ENCODE measurements at places on chromosomes 2 and 18.

DNA sequence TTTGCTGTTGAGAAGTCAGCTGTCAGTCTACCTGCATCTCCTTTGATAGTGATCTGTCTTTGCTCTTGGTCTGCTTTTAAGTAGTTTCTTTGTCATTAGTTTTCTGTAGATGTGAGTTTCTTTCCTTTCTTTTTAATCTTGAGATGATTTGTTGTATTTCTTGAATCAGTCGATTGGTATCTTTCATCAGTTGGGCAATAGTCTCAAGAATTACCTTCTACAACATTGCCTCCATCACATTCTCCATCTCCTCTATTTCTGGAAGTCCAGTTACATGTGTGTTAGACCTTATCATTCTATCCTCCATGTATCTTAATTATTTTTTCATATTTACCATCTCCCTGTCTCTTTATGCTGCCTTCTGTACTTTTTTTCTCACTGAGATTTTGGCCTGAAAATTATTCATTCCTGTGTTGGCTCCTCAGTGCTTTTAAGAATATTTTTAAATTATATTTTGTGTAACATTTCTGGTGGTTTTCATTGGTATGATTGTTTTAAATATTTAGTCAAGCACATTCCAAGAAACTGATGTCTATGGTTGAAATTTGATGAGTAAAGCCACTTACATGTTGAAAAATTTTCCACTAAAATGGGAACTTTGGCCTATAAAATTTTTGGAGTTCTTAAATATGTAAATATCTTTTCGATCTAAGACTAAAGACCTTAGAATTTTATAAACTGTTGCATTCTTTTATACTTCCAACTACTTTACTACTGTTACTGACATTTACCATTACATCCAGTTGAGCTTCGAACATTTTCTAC, 239.5 kb upstream of the MGAT5 start:
- ATAC-seq = no peak

DNA sequence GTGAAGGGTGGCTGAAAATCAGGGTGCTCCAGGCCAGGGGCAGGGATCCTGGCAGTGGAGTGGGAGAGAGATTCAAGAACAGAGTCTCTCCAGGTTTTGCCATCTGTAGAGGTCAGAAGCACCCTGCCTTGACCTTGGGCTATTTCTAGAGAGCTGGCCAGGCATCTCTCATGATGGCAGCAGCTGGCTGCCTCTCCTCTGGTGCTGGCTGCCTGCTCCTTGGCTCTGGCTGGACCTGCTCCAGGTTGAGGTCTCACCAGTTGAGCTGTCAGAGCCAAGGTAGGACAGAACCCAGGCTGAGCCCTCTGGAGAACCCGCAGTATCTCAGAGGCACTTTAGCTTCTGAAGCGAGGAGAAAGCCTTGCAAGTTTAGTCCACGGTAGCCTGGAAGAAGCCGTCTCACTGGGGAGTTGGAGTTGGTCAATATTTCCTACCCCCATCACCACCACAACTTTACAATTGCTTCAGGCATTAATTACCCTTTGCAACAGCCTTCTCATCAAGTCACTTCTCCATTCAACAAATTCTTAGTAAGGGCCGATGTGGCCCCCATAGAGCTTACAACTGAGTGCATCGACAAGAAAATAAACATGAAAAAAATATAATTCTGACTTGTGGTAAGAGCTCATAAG, 25.6 kb downstream of the GNLY start:
- ATAC-seq = no peak

- ATAC-seq = no peak
Observed at GRCh38 chr2:47217277-47217676, 62.2 kb upstream of the STPG4 start.

DNA sequence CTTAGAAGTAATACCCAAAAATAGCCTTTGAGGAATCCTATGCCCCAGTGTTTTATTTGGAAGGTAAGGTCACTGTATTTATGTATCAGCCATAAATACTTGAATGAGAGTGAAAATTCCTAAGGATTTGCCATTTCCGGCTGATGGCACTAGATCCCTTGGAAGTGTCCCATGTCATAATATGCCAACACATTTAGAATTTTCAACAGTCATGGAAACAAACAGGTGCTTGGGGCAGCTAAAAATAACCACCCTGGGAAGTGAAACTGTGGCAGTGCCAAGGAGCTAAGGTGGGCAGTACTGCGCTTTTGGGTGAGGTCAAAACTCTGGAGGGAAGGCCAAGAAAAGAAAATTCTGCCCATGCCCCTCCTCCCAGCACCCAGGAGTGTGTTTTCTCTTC, 80.2 kb downstream of the TCF7L1 start:
- no peak for ATAC-seq

DNA sequence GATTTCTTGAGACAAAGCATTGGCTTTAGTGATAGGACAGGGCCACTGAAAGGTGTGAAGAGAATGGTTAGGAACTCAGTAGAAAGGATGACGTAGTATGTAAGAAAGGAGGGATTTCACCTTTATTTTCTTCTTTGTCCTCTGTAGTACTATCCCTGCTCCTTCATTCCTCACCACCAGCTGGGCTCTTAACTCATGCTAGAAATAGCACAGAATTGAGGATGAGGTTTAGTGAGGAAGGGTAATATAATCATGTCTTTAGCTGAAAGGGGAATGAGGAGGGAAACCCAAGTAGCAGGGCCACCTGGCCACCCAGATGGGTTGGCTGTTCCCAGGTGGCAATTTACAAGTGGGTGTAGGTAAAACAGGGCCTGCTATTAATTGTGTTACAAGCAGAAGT, 15.2 kb downstream of the ACVR2A start:
- no peak for ATAC-seq

GRCh38 chr2:120516679-120517314, 170.9 kb downstream of the INHBB start:
- no peak for ATAC-seq

DNA sequence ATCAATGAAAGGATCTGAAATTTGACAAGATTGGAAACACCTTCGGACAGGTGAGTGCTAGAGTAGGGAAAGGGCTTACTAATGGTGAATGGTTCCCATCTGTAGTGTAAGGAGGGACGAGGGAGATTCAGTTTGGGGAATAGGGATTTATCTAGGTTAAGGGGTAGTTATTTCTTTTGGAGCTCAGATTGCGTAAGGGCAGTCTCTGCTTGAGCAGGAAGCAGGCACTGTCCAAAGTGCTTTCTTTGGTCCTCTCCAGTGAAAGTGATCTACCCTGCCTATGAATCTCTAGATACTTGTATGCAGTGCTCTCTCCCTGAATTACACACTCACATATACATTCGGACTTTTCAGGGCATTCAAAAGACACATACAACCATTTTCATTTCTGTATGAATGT, 272.9 kb upstream of the FIGN start:
- ATAC-seq = no peak

DNA sequence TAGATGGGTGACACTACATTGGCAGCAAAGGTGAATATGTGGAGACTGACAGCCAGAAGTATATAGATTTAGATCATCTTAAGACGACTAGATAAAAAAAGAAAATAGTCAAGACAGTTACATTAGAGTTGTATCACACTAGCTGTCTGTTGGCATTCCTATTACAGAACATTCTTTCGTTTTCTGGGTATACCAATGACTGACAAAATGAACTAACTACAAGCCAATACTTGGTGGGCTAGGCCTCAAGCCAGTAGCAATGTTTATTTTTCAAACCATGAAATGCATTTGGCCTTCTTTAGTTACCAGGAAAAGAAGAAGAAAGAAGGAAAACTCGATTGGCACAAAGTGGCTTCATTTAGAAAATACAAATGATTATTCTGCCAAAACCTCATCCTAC, 944.9 kb upstream of the ZEB2 start:
- ATAC-seq = no peak

GRCh38 chr2:43429369-43429768, 166.5 kb downstream of the THADA start:
- ATAC-seq = no peak

GRCh38 chr2:26727641-26728561, 35.4 kb downstream of the KCNK3 start:
- peak; percentile 14 for ATAC-seq

GRCh38 chr18:74598350-74599001, 806 bp downstream of the ZNF407 start:
- peak; percentile 48 for ATAC-seq

GRCh38 chr2:16281451-16282335, 341.3 kb downstream of the MYCN start:
- no peak for ATAC-seq

DNA sequence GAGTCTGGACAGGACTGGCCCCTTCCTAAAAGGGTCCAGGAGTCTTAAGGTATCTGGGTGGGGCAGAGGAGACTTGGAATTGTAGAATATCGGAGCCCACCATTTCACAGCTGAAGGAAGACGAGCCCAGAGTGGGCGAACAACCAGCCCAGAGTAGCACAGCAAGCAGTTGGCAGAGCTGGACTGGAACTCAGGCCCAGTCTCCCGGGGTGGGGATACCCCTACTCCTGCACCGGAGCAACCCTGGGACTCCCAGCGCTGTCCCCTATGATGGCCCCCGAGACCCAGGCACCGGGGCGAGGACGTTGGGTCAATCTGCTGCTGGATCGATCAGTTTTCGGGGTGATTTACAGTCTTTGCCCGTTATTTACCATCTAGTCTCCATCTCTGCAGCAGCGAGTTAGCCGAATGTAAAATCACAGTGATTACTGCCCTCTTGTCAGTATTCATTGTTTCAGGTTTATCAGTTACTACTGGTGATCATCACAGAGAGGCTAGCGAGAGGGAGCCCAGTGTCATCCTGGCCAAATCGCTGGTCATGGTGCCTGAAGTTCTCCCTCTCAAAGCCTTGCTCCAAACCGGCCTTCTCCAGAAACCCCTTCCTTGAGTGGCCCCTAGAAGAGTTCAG, 75.3 kb downstream of the SMAD7 start:
- no peak for ATAC-seq

GRCh38 chr18:68439642-68440041, 275.3 kb downstream of the TMX3 start:
- ATAC-seq = no peak

DNA sequence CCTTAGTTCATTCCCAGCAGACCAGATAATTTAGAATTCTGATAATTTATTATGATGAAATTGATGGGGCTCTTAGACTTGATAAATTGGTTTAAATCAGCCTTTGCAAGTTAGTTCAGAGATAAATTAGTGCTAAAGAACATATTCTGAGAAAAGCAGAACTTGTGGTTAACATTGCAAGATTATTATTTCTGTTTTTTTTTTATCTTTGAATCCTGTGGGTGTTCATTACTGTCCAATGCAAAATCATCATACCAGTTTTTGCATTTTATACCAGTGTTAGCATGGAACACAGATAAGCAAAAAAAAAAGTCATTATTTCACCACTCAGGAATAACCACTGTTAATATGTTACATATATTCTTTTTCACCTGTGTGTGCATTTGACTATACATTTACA, 9.1 kb downstream of the SEPTIN2 start:
- ATAC-seq = no peak
